ENCODE measurements at places on chromosomes 11 and 22.

- no peak for DNase-seq
These were observed 537.0 kb downstream of the NTM start for GRCh38 chr11:131907371-131907770.

GRCh38 chr22:45521178-45521577 is 18.5 kb downstream of the FBLN1 start:
- no peak for DNase-seq

GRCh38 chr11:100403816-100404215 is 283.3 kb upstream of the ARHGAP42 start:
- no peak for DNase-seq

GRCh38 chr22:33400061-33400840 is 342.1 kb upstream of the SYN3 start:
- DNase-seq = no peak

DNA sequence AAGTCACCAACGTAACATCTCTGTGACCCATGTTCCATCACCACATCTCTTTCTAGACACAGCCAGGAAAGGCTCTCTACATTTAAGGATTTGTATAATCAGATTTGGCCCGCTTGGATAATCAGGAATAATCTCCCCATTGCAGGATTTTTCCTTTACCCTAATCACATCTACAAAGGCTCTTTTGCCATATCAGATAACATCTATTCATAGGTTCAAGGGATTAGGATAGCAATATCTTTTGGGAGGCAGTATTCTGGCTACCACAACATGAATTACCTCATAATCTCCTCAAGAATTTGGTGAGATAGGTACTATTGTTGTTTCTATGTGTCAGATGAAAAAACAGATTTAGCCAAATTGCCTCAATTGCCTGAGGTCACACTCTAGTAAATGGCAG is 142.8 kb upstream of the UBASH3B start:
- no peak for DNase-seq

- DNase-seq = no peak
These were observed 5.8 kb downstream of the TRIM29 start for GRCh38 chr11:120131941-120132644.

DNA sequence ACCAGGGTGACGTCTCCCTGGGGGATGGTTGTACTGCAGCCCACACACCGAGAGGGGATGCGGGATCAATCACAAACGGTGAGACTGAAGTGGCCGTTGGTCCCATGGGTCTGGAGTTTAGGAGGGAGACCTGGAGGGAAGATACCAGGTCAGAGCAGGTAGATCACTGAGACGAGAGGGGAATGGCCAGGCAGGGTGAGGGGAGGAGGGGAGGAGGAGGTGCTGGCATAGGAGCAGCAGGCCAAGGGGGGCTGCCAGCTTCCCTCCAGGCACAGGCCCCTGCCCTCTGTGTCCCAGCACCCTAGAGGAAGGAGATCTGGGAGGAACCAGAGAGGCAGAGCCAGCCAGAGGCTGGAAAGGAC is 7.0 kb downstream of the MAPK8IP2 start:
- DNase-seq = no peak
